ENCODE measurements at places on chromosomes 11 and 22. TPM values are rescaled to one million over a fixed set of nuclear protein-coding genes. Genes with fewer than 3 reads are reported as not detected.

IGLL5 gene
- total RNA-seq = not detected

KRTAP5-8 gene
- not detected for total RNA-seq

HBG2 gene
- not detected for total RNA-seq

FAM89B gene
- total RNA-seq = 3.6 TPM

HRAS gene
- 50.0 TPM for total RNA-seq

SOX6 gene
- 11.1 TPM for total RNA-seq

CEND1 gene
- total RNA-seq = not detected

NECTIN1 gene
- total RNA-seq = 4.1 TPM

MIOX gene
- total RNA-seq = 1.2 TPM

TTC36 gene
- total RNA-seq = 0.40 TPM

GAS2L1 gene
- total RNA-seq = 2.6 TPM

FAM227A gene
- total RNA-seq = 1.5 TPM

DRD2 gene
- total RNA-seq = not detected

DCHS1 gene
- not detected for total RNA-seq

KRTAP5-9 gene
- not detected for total RNA-seq

ENDOD1 gene
- total RNA-seq = 4.3 TPM

RAG2 gene
- not detected for total RNA-seq

MMP8 gene
- total RNA-seq = not detected

KDM4D gene
- total RNA-seq = 1.3 TPM

APOBEC3F gene
- 2.9 TPM for total RNA-seq

LDLRAD3 gene
- total RNA-seq = 0.60 TPM

TOMT gene
- total RNA-seq = not detected

LDHAL6A gene
- total RNA-seq = not detected

TMEM138 gene
- 29.7 TPM for total RNA-seq

OR52I2 gene
- total RNA-seq = not detected

All from HepG2 (cell line).